Heart right ventricle (tissue), 16 donors: ENCODE measurements at places on chromosomes 3 and 15. TPM values are rescaled to one million over a fixed set of nuclear protein-coding genes. Genes with fewer than 3 reads are reported as not detected.

- DNase-seq: no peak
These were observed 631.7 kb upstream of the CCDC54 start for GRCh38 chr3:106745344-106746168.

Gene ASB14
- polyA plus RNA-seq: 0.01 TPM

Gene HRH1
- 0.74 TPM for polyA plus RNA-seq

DNA sequence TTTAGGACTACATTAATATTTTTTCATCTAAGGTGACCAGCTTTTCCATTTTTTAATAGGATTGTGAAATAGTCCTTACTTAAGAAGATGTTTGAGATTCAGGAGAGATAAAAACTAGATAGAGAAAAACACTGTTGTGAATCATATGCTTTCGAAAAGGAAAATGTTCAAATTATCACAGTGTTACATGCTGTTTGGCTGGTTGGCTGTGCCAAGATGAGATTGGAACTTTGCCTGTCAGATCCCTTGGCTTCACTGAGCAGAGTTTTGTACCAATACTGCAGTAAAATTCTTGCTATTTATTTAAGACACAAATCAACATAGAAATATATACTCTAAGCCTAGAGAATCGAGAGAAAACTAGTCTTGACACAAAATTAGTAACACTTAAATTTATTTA, 117.2 kb downstream of the OXSM start:
- DNase-seq: no peak

DNA sequence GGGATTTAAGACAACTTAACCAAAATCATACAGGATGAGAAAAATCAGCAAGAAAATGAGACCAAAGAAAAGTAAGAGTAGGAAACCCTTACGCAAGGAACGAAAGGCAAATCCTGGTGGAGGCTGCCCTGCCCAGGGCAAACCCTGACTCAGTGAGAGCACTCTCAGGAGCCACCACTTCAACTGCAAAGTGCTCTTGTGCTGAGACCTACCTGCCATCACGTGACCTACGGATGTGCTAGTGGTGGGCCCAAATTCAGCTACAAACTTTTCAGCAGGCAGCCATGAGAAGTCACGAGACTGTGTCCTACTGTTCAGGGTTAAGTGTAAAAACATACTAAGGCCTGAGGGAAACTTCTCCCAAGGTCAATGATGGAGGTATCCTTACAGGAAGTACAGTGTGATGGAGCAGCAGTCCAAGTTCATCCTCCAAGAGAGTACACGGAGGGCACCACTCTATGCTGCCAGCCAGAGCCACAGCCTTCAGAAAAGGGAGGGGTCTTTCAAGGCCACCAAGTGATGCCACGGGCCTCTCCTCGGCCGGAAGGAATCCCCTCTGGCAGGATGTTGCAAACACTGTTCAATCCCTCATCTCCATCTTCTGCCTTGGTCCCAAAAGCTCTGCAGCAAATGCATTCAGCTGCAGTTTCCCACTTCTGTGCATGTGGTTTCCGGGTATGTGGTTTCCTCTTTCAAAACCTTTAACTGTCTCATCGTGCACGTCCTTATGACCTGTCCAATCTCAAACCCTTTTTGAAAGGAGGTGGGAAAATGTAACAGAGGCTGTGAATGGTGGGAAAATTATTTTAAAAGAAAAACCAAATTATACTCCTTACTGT, 9.5 kb downstream of the CHSY1 start:
- no peak for DNase-seq

- DNase-seq: no peak
These were observed 144.6 kb upstream of the TMCO5A start for GRCh38 chr15:37789881-37790280.

GRCh38 chr3:27186013-27186412, 183.2 kb downstream of the NEK10 start:
- no peak for DNase-seq

- DNase-seq: no peak
These were observed 44.3 kb downstream of the RAB6B start for GRCh38 chr3:133851266-133851906.

DNA sequence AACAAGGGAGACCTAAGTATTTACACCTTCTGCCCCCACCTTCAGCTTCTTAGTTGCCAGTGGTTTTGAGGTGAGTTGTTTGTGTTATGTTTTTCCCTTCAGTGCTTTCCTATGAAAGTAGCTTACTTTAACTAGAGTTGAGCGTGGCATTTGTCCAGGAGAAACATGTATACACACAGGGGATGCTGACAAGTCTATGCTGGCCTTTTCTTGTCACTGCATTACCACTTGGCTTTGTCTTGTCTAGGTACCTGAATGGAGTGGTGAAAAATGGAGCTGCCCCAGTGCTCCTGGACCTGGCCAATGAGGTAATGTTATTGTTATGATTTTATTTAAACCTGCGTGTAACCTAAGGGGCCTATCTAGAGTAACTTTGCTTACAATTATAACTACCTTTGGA, 74.4 kb downstream of the CDIN1 start:
- DNase-seq: no peak

Gene PML
- polyA plus RNA-seq: 18.4 TPM

GRCh38 chr3:170410428-170411029, 8.1 kb upstream of the CLDN11 start:
- no peak for DNase-seq

DNA sequence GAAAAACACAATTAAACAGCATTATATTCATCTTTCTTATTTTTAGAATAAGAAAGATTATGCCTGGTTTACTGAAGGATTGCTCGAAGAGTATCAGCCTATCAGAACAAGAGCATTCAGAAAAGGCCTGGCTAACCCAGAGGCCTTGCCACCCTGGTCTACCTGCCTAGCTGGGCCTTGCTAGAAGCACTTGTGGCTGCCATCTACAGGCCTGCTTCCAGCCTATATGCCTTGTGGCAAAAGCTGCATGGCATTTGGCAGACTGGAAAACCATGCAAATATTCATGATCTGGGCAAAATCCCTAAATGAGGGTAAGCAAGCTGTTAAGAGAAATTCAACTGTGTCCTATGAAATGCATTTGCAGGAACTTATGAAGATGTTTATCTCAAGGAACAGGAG, 9.3 kb upstream of the ATP13A4 start:
- DNase-seq: no peak

DNA sequence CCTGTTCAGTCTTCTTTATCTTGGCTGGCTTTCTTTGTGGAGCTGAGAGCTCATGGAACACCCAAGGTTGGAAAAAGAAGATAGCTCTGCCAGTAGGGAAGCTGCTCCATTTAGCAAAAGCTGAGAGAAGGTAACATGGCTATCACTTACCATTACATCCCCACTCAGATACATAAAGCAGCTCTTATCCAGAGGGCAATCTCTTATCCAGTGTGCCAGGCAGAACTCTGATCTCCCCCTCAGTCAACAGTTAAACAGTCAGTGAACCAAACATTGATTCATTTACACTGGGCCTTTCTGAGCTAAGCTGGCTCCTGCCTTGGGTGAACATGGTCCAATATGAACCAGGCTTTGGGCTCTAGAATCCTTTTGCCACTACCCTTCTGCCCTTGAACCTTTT, 624.2 kb downstream of the NTRK3 start:
- DNase-seq: no peak

Gene CMTM7
- polyA plus RNA-seq: 4.5 TPM

GRCh38 chr3:87766721-87767120, 292.1 kb downstream of the CGGBP1 start:
- DNase-seq: no peak

Gene LIPC
- 0.22 TPM for polyA plus RNA-seq

GRCh38 chr15:47492195-47492594, 225.1 kb upstream of the SEMA6D start:
- no peak for DNase-seq

DNA sequence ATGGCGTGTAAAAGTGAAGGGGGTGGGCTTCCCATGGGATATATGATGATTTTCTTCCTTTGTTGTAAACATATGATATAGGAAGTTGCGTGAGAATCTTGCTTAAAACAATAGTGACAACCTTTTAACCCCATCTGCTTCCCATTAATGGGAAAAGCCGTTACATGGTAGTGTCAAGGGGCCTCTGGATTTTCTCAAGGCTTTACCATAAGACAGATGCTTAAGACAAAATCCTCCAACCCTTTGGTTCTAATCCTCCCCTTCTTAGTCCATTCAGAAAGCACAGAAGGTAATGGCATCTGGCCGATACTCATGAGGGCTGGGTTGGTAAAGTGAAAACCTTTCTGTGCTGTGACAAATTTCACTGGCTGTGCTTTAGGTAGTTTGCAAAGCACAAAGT, 25.0 kb downstream of the DPH3 start:
- DNase-seq: no peak
